Hematopoietic multipotent progenitor cell treated with erythropoietin and hydrocortisone succinate and interleukin-3 and kit ligand, for 17 days (in vitro differentiated cells): ENCODE measurements at places on chromosomes 2 and 18.
A peak's percentile ranks its signal among the peaks of the same experiment; 100 is the strongest.

DNA sequence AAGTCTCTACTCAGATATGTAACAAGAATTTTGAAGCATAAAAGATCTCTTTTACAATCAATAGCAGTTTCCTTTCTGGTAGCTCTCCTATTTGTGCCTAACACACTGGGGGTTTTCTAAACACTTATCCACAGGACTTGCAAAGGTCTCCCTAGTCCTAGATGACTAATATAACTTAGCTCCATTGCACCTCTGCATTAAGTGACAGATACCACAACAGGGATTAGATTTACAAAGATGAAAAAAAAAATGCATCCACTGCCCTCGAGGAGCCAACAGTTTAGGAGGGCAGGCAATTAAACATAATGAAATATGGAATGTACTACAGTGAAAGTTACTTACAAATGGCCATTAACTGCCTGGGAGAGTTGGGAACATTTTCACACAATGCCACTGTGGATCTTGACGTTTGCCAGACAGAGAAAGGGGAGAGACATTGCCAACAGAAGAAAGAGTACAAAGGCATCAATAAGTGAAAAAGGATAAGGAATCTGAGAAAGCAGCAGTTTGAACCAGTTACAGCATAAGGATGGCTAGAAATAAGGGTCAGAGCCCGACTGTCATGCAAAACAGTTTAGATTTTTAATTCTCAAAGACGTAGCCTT, 14.3 kb downstream of the PPP3R1 start:
- DNase-seq: no peak

DNA sequence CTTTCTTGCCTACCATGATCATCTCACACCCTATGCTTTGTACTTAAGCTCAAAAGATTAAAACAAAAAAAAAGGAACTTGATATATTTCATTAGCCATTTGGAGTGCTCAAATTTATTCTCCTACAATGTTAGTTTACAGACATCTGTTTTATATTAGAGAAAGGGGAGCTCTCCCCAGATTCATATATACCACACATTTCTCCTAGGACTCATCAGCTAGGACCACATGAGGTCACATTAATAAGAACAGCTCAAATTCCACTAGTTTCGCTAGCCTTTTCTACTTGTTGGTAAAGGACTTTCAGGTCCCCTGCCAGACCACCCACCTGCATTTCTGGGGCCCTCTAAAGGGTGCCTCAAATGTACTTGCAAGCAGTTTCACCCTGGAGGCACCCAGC, 151.2 kb upstream of the MMADHC start:
- DNase-seq: no peak

DNA sequence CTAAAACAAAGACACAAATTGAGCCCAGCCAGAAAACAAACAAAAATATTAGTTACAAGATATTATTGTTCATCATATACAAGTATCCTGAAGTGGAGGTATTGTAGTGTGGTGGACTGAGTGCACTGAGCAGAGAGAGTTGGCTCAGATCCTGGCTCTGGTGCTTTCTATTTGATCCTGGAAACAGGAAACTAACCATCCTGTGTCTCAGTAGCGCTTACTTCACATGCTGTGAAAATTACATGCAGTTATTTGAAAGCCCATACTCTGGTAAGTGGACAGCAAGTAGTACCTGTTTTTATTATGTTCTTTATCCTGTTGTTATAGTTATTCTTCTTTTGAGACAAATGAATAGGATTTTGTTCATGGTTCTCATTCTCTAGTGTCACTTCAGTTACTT, 84.3 kb upstream of the CRIM1 start:
- no peak for DNase-seq

DNA sequence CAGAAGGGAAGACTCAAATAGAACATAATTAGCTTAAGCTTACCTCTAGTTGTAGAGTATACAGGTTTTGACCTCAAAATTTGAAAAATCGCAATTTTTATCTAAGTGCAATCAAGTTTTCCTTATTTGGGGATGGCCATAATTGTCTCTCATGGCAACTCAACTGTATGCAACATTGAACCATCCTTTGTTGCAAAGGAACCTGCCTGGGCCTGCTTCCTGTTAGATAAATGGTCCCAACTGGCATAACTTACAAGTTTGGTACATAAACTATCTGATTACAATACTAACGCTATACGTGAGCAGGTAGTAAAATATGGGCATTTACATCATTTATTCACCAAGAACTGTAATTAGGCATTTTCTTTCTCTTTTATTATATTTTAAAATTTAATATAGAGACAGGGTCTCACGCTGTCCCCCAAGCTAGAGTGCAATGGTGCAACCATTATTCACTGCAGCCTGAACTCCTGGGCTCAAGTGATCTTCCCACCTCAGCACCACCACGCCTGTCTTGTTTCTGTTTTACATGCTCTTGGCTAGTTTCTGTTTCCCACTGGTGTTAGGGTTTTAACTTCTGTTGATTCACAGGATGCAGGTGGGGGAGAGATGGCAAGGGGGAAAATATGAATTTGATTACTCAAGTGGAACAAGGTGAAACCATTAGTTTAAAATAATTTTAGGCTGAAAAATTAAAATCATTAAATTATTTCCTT, 55.3 kb upstream of the B3GNT2 start:
- no peak for DNase-seq

DNA sequence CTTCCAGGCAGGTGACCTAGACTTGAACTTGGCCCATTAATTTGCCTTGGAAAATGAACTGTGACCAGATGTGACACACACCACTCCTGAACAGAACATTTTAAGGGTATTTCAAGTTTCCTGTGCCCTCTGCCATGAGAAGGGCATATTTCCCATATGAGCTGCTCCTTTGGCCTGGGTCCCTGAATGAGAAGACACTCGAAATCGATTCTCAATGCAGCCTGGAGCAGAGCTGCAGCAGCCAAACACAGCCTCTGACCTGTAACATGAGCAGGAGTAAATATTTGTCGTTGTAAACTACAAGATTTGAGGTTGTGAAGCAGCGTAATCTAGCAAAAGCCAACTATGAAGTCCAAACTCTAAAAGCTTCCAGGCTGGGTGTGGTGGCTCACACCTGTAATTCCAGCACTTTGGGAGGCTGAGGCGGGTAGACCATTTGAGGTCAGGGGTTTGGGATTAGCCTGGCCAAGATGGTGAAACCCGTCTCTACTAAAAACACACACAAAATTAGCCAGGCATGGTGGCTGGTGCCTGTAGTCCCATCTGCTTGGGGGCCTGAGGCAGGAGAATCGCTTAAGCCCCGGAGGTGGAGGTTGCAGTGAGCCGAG, 30.1 kb upstream of the SOS1 start:
- no peak for DNase-seq

- DNase-seq: no peak
Measured at GRCh38 chr2:129744141-129744540, 235.3 kb upstream of the RAB6C start.

- DNase-seq: no peak
Measured at GRCh38 chr2:237264480-237265219, 149.3 kb downstream of the COL6A3 start.

DNA sequence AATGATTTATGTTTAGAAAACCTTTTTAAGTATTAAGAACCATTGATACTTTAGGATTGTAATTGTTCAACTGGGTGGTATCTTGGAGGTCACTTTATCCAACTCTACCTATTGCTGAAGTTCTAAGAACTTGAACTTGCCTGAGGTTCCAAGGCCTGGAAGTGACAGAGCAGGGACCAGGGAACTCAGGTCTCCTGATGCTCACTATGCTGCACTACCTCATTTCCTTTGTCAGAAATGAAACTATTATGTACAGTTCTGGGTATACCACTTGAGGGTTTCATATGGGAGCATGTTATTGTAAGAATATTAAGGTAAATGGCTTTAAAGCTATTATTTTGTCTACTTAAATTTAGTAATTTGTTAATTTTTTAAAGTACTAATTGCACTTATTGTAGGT, 3.0 kb downstream of the MBD5 start:
- DNase-seq: peak; percentile 38

GRCh38 chr2:143588746-143589145, 459.5 kb downstream of the ARHGAP15 start:
- DNase-seq: no peak

DNA sequence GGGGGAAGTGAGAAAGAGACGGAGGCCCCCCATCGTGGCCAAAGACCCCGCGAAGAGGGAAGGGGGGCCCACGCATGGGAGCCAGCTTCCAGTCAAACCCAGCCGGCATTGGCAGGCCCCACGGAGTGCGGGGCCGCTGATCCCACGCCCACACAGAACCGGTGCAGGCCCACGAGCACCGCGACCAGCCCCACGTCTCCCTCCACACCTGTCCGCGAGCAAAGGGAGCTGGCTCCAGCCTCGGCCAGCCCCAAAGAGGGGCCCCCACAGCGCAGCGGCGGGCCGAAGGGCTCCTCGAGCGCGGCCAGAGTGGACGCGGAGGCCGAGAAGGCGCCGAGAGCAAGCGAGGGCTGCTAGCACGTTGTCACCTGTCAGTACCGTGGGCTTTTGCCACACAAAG, 125.0 kb upstream of the TWIST2 start:
- no peak for DNase-seq

DNA sequence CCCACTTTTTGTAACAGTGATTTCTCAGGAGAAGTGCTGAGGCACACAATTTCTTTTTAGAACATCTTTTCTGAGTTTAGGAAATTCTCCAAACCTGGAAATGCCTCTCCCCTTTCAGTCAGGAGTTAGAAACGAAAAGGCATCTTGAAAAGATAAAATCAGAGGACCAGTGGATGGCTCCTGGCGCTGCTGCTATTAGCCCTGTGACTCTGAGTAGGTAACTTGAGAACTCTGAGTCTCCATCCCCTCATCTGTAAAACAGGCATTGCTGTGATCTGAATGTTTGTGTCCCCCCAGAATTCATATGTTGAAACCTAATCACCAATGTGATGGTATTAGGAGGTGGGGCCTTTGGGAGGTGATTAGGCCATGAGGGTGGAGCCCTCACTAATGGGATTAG, 50.2 kb downstream of the EHD3 start:
- no peak for DNase-seq

DNA sequence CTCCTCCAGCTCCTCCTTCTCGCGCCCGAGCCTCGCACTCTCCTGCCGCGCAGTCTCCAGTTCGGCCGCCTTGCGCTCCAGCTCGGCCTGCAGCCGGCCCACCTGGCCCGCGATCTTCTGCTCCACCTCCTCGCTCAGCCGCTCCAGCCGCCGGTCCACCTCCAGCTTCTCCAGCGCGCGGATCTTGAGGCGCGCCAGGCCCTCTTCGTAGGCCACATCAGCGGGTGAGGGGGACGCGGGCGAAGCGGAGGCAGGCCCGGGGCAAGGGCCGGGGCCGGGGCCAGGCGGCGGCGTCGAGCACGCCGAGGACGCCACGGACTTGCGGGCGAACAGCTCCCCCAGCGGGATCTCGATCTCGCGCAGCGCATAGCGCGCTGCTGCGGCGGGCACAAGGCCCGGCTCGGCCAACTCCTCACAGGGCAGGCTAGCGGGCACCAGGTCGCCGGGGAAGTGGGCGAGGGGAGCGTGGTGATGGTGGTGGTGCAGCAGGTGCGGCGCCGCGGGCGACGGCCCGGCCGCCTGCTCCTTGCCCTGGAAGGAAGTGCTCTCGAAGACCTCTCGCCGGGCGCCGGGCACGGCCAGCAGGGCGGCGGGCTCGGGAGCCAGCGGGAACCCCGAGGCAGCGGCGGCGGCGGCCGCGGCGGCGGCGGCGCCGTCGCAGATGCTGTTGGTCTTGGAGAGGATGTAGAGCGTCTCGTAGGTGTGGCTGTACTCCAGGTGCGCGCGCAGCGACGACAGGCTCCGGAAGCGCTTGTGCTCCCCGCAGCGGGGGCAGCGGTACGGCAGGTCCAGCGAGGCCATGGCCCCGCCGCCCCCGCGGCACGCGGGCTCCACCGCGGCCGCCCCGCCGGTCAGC, 15.2 kb downstream of the FBXO41 start:
- DNase-seq: no peak

DNA sequence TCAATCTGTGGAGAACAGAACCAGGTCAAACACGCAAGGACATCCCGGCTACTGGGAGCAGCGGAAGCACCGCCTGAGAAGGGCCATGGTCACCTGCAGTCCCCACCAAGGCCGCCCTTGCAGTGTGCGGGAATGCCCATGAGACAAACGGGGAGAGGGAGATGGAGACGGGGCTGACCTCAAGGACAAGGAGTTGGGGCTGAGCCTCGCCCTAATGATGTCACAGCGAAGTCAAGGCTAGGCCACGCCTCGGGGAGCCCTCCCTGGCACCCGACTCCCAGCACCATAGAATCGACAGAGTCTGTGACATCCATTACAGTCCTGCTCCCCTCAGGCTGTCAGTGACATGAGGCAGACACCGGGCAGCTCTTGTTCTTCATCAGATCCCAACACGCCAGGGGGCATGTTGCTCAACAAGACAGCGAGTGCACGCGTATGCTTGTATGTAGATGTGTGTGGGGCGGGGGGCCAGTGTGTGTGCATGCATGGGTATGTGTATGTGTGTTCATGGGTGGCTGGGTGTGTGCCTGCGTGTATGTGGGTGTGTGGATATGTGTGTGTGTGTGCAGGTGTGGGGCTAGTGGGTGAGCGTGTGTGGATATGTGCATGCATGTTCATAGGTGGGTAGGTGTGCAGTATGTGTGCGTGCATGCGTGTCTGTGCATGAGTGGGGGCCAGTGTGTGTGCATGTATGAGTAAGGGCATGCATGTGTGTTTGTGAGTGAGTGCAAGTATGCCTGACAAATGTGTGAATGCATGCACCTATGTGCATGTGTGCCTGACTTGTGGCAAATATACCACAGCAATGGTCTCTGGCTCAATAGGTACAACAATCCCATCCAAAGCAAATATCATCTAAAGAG, 57.0 kb downstream of the ANKMY1 start:
- no peak for DNase-seq

DNA sequence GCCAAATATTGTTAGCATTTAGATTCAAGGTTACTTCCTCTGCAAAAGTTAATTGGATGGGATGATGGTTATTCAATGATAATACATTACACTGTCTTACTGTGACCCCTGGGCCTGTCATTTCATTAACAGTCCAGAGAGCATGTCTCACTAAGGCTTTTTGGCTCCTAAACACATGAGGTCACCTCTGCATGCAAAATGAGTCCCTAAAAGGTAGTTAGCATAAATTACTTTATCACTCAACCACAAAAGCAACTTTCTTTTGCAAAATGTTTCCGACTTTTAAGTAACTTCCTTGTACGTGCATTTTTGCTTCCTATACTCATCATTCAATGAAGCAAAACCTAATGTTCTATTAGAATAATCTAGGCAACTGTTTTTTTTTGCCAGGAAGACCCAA, 16.8 kb upstream of the AGFG1 start:
- DNase-seq: no peak

DNA sequence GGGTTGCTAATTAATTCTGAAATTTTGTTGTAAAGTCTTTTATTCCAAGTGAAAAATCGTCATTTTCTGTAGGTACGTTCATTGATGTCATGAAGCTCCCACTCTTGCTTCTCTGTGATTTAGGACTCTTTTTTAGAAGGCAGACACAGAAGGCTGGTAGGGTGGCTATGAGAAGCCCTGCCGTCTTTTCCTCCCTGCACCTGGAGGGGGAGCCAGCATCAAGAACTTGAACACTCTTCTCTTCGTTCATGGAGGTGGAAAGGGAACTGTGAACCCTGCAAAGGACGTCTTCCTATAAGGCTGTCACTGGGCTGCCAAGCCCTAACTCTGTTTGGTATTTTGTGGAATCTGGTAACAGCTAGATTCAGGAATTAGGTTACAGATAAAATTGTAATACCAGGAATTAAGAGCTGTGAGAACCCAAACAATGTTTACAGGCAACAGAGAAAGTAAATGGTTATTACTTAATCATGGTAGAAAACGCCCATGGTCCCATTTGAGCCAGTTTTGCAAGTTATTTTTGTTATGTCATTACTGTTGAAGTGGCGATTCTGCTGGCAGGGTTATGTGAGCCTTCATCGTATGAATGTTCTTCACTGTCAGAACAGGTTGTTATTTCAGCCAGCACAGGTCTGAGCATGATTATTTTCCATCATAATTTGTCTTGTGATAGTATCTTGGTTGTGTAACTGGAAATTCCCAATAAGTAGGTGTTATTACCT, 112.2 kb downstream of the OSBPL6 start:
- no peak for DNase-seq
